GM23248 (cell line): ENCODE measurements at places on chromosomes 5 and 9.
A peak's percentile ranks its signal among the peaks of the same experiment; 100 is the strongest.

DNA sequence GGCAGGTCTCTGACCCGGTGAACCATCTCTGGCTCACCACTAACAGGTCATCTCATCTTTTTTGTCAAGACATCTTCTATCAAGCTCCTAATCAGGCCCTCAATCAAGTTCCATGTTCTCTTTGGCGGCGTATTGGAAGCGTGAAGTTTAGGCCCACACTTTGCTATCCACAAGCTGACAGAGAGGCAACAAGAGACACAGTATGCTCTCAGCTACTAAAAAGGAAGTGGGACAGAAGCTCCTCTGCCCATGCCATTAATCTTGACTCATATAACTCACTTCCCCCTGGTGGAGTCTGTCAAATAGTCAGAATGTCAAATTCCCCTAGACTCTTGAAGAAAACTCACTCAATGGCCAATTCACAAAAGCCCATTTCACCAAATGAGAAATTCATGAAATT lies 77.6 kb upstream of the TMC1 start:
- H3K4me3 ChIP-seq = no peak overlapping the region
- H3K27me3 ChIP-seq = no peaks in the 10 kb centered on the region
- H3K4me1 ChIP-seq = peaks cover 50% of the 10 kb centered on the region

DNA sequence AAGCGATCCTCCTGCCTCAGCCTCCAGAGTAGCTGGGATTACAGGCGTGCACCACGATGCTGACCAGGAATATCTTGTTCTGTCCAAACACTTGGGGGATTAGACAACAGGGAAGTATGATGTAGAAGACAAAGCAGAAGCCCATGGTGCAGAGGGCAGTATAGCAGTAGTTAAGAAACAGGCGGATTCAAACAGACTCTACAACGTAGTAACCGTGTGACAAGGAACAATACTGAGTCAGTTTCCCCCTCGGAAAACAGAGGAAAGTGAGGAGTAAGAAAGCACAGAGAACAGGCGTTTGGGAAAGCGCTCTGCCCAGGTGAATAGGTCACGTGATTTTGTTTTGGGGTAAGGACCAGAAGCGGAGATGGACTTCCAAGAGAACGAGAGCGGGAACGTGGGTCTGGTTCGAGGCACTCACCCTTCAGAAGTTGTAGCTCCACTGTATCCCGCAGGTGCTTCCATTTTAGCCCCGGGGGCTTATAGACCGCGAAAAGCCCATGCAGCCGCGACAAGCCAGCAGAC lies 306 bp downstream of the TRUB2 start:
- H3K4me1 ChIP-seq = peaks cover 13% of the 10 kb centered on the region
- no peaks in the 10 kb centered on the region for H3K27me3 ChIP-seq
- H3K4me3 ChIP-seq = peak overlapping the region; percentile 92

- no peak overlapping the region for H3K4me3 ChIP-seq
- no peaks in the 10 kb centered on the region for H3K36me3 ChIP-seq
Measured at GRCh38 chr5:139458580-139459407, 3.7 kb downstream of the ECSCR start.

- H3K27ac ChIP-seq = no peak overlapping the region
- no peaks in the 10 kb centered on the region for H3K36me3 ChIP-seq
- H3K4me1 ChIP-seq = peaks cover 9% of the 10 kb centered on the region
- H3K4me3 ChIP-seq = no peak overlapping the region
- DNase-seq = no peak
- no peaks in the 10 kb centered on the region for H3K27me3 ChIP-seq
Measured at GRCh38 chr5:41447650-41448510, 62.5 kb downstream of the PLCXD3 start.

GRCh38 chr9:8651846-8652215 lies 852.3 kb upstream of the DMAC1 start:
- H3K27me3 ChIP-seq = no peaks in the 10 kb centered on the region
- H3K4me3 ChIP-seq = no peak overlapping the region
- H3K4me1 ChIP-seq = no peaks in the 10 kb centered on the region
- no peak overlapping the region for H3K27ac ChIP-seq
- H3K36me3 ChIP-seq = no peaks in the 10 kb centered on the region

- no peaks in the 10 kb centered on the region for H3K36me3 ChIP-seq
- H3K27me3 ChIP-seq = no peaks in the 10 kb centered on the region; the same call in 1 of the 2 replicates
- DNase-seq = no peak
- H3K4me3 ChIP-seq = no peak overlapping the region
- no peaks in the 10 kb centered on the region; the same call in 1 of the 2 replicates for H3K4me1 ChIP-seq
- no peak overlapping the region for H3K27ac ChIP-seq
Measured at GRCh38 chr9:123940721-123941523, 11.0 kb upstream of the DENND1A start.

GRCh38 chr9:113907282-113907681 lies 31.2 kb downstream of the ZNF618 start:
- H3K27me3 ChIP-seq = no peaks in the 10 kb centered on the region
- H3K4me3 ChIP-seq = no peak overlapping the region
- 0 out of 2 replicates have a peak, but pooled peaks cover 8% of the 10 kb centered on the region for H3K4me1 ChIP-seq
